ENCODE measurements at places on chromosomes 13 and 19. TPM values are rescaled to one million over a fixed set of nuclear protein-coding genes. Genes with fewer than 3 reads are reported as not detected.

Gene GZMM
- 28.0 TPM for polyA plus RNA-seq

Gene RPL18A
- polyA plus RNA-seq = 2,901 TPM

Gene KIR2DL4
- 0.16 TPM for polyA plus RNA-seq

Gene BEST2
- 0.46 TPM for polyA plus RNA-seq

Gene ADAMTSL5
- polyA plus RNA-seq = 0.21 TPM

Gene PPM1N
- polyA plus RNA-seq = 4.0 TPM

Gene CAPN12
- 6.5 TPM for polyA plus RNA-seq

Gene FGF22
- polyA plus RNA-seq = 0.25 TPM

Gene HCST
- 158 TPM for polyA plus RNA-seq

Gene ZFP28
- polyA plus RNA-seq = 6.1 TPM

Gene ZNF729
- not detected for polyA plus RNA-seq

Gene ZNF626
- polyA plus RNA-seq = 10.0 TPM

Gene GPATCH1
- polyA plus RNA-seq = 8.7 TPM

Gene CLEC4M
- polyA plus RNA-seq = 0.50 TPM

Gene SHISA2
- polyA plus RNA-seq = 7.1 TPM

Gene ACP7
- polyA plus RNA-seq = 0.11 TPM

Gene PRTN3
- polyA plus RNA-seq = 15.4 TPM

Gene KLK11
- 17.2 TPM for polyA plus RNA-seq

Gene LILRB1
- 5.8 TPM for polyA plus RNA-seq

Gene CHERP
- 25.4 TPM for polyA plus RNA-seq

Gene LIG4
- 22.3 TPM for polyA plus RNA-seq

Gene ZNF331
- polyA plus RNA-seq = 26.9 TPM

Gene GNG7
- polyA plus RNA-seq = 4.2 TPM

Gene CYP2F1
- polyA plus RNA-seq = 0.07 TPM

Gene ZNF575
- 2.5 TPM for polyA plus RNA-seq

Gene SIGLEC8
- 2.1 TPM for polyA plus RNA-seq

Gene ANGPTL8
- 0.16 TPM for polyA plus RNA-seq

Gene NPAS1
- 0.46 TPM for polyA plus RNA-seq

Gene SHISA7
- 0.11 TPM for polyA plus RNA-seq

Gene PLIN4
- polyA plus RNA-seq = 2.3 TPM

Gene KRTDAP
- polyA plus RNA-seq = 523 TPM

Gene C13orf42
- polyA plus RNA-seq = 0.05 TPM
